Liver (tissue), 10 donors: ENCODE measurements at places on chromosomes 7 and 10. TPM values are rescaled to one million over a fixed set of nuclear protein-coding genes. Genes with fewer than 3 reads are reported as not detected.

GRCh38 chr10:48655411-48656240 is 29.0 kb upstream of the WDFY4 start:
- DNase-seq, result no peak
- peaks cover 15% of the 10 kb centered on the region for H3K4me1 ChIP-seq
- no peak overlapping the region for H3K27ac ChIP-seq
- no peaks in the 10 kb centered on the region for H3K36me3 ChIP-seq
- H3K4me3 ChIP-seq, result peak overlapping the region; percentile 28

PTPN20 gene
- total RNA-seq, result 1.4 TPM

IL2RA gene
- 1.6 TPM for total RNA-seq

NPY4R2 gene
- total RNA-seq, result not detected

DNA sequence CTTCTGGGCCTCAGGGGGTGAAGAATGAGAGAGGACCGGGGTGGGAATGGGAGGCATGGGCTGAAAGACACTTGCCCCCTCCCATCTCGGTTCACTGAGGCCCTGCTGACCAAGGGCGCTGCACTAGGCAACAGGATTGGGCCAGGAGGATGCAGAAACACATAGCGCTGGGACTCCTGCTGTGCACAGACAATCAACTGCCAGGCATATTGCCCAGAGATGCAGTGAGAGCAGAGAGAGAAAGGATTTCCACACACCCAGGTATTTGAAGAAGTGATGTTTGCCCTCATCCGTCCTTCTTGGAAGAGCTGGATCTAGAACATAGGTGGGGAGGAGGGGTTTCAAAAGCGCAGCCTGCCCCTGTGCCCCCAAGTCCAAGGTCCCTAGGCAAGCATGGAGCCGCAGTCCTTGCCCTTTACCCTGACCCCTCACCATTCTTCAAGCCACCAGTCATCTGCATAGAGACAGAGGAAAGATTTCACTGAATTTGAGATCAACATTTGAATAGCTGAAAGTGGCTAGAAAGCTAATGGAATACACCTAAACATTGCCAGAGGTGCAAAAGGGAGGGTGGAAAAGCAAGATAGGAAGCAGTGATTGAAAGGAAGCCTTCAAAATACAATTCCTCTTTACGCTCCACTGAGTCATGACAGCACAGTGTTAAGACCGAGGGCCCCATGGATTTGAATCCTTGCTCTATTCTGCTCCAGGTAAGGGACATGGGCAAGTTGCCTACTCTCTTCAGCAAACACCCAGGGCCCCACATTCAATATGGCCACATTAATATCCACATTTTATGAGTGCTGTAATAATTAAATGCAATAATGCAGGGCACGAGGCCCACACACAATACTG is 44.2 kb upstream of the TNS3 start:
- no peaks in the 10 kb centered on the region for H3K36me3 ChIP-seq
- peaks cover 18% of the 10 kb centered on the region for H3K4me1 ChIP-seq
- no peak overlapping the region for H3K4me3 ChIP-seq
- DNase-seq, result no peak
- no peak overlapping the region for H3K27ac ChIP-seq
- no peaks in the 10 kb centered on the region for H3K27me3 ChIP-seq

TCAF2 gene
- total RNA-seq, result 0.19 TPM

ACHE gene
- total RNA-seq, result 17.6 TPM

DNA sequence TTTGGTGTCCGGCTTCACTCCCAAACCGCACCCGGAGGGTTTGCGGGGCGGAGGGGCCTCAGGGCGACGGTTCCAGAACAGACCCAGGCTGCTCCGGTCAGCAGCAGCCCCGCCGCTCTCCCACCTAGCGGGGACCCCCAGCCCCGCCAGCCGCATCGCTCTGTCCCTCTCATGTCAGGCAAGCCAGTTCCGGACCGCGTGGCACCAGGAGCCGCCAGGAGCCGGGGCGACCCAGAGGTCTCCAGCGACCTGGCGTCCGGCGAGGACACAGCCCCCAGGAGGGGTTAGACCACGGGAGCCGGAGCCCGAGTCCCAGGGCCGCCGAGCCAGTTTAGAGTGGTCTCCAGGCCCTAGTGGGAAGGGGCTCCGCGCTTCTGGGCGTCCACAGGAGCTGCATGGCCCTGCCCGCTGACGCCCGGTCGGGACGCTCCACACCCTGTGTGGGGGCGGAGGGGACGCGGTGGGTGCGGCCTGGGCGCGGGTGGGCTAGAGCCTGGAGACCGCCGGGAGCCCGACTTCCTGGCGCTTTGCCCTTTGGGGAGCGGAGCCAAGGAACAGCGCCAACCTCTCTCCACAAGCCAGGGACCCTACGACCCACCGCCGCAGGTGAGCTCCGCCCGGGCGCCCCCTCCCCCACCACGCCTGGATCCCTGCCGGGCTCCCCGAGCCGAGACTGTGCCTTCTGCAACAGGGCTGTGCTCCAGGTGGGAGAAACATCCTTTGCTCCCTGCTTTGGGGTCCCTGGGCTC is 43.4 kb downstream of the ZNF117 start:
- no peaks in the 10 kb centered on the region for H3K36me3 ChIP-seq
- no peak overlapping the region for H3K4me3 ChIP-seq
- H3K27ac ChIP-seq, result no peak overlapping the region
- H3K27me3 ChIP-seq, result no peaks in the 10 kb centered on the region

DNA sequence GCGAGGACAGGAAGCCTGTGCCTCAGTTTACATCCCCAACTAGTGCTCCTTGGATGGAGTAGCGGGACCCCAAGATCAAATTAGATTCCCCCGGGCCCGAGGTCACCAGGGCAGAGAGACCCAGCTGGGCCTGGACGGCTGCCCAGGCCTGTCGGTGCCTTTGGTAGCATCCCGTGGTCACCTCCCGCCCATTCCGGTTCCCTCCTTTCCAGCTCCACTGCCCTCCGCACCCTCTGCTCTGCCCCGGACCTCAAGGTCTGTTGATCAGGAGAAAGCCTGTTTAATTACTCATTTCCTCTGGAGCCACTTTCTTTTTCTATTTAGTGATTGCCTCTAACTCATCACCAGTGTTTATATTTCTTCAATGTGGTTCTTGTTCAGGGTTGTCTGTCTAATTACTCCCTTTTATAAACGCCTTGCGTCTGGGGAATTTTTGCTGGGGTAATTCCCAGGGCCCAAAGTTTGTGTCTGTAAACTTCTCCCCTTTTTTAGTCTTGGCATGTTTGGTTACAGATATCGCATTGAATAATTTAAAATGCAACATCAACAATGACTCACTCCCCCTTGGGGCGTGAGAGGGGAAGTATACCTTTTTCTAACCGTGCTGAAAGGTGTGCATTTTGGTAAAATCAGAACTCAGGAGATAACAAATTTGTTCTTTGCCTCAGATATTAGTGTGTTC is 1.9 kb downstream of the FOXK1 start:
- H3K27ac ChIP-seq, result peak overlapping the region; percentile 97
- peaks cover 10% of the 10 kb centered on the region for H3K4me1 ChIP-seq
- H3K4me3 ChIP-seq, result peak overlapping the region; percentile 72
- no peaks in the 10 kb centered on the region for H3K27me3 ChIP-seq
- peak; percentile 40 for DNase-seq
- no peaks in the 10 kb centered on the region for H3K36me3 ChIP-seq

ING3 gene
- 10.0 TPM for total RNA-seq

KCTD7 gene
- 5.1 TPM for total RNA-seq

- DNase-seq, result no peak
- H3K27ac ChIP-seq, result no peak overlapping the region
- H3K36me3 ChIP-seq, result no peaks in the 10 kb centered on the region
- no peaks in the 10 kb centered on the region for H3K4me1 ChIP-seq
Measured at GRCh38 chr10:128859738-128860386, 607.2 kb upstream of the MGMT start.

CREM gene
- 14.8 TPM for total RNA-seq

TMEM243 gene
- total RNA-seq, result 4.8 TPM

EVX1 gene
- total RNA-seq, result not detected

GRCh38 chr10:29279779-29280487 is 8.9 kb upstream of the LYZL1 start:
- no peaks in the 10 kb centered on the region for H3K4me1 ChIP-seq
- no peaks in the 10 kb centered on the region for H3K27me3 ChIP-seq
- DNase-seq, result no peak
- H3K27ac ChIP-seq, result no peak overlapping the region
- no peak overlapping the region for H3K4me3 ChIP-seq
